SK-N-SH (cell line): ENCODE measurements at places on chromosomes 3 and 15.

GRCh38 chr3:140093742-140094141, 158.8 kb downstream of the CLSTN2 start:
- DNase-seq, result no peak

DNA sequence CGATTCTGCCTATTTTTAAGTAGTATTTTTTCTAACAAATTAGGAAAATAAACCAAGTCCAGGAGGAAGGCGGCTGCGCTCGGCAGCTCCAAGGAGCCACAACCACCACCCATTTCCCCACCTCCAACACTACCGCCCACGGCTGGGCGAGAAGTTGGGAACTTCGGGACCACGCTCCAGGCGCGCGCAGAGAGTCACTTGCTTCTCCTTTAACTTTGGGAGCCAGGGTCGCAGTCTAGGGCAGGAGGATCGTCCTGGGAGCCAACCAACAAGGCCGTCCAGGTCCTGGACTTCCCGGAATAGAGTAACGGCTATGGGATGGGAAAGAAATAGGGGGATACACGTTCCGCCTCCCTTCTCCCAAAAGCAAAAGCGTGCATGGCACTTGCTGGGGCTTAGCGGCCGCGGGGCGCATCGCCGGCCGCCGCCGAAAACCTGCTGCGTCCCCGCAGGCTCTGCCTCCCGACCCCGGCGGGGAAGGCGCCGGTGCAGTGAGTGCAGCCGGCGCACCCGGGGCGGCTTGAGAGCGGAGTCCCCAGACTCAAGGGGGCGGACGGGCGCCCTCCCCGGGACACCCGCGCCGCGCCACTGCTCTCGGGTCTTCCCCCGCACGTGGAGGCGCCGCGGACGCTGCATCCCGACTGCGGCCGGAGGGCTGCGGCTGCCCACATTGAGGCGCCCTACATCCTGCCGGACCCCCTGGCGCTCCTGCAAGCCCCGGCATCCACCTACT, 699 bp downstream of the MEGF11 start:
- DNase-seq, result peak; percentile 79

GRCh38 chr3:139481116-139481515, 4.8 kb upstream of the RBP2 start:
- no peak for DNase-seq

DNA sequence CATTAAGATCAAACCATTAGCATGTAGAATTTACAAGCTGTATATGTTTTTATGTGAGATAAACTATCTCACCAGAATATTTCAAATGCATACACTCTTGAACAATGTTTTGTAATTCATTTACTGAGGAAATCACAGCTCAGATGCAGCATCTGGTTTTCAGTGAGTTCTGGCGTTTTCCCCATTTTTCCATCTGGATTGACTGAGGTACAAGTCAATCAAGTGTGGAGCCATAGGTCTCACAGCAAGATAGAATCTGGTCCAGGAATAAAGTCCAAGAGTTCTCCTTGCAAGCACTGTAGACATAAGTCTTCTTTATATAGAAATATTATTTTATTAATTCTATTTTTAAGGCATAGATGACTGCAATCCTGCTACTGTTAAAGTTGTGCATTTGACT, 219.3 kb downstream of the ZBBX start:
- DNase-seq, result no peak

DNA sequence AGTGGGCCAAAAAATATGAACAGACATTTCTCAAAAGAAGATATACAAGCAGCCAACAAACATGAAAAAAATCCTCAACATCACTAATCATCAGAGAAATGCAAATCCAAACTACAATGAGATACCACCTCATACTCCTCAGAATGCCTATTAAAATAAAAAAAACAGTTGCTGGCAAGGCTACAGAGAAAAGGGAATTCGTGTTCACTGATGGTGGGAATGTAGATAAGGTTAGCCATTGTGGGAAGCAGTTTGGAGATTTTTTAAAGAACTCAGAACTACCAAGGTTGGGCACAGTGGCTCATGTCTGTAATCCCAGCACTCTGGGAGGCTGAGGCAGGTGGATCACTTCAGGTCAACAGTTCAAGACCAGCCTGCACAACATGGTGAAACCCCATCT, 27.8 kb upstream of the C15orf40 start:
- DNase-seq, result no peak

GRCh38 chr15:75193976-75194375, 7.7 kb upstream of the C15orf39 start:
- no peak for DNase-seq

DNA sequence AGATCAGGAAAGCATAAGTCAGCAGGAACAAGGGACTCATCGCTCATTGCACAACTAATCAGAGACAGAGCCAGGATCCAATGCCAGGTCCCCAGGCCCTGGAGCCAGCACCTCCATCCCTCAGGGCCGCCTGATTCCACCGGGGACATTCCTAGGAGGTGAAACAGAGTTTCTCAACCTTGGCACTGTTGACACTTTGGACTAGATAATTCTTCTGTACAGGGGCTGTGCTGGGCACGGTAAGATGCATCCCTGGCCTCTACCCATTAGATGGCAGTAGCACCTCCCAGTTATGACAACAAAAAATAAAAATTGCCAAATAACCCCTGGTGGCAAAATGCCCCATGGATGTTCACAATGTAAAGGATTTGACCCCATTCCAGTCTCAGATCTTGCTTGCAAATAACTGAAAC, 127.7 kb downstream of the MTHFS start:
- DNase-seq, result peak; percentile 33

DNA sequence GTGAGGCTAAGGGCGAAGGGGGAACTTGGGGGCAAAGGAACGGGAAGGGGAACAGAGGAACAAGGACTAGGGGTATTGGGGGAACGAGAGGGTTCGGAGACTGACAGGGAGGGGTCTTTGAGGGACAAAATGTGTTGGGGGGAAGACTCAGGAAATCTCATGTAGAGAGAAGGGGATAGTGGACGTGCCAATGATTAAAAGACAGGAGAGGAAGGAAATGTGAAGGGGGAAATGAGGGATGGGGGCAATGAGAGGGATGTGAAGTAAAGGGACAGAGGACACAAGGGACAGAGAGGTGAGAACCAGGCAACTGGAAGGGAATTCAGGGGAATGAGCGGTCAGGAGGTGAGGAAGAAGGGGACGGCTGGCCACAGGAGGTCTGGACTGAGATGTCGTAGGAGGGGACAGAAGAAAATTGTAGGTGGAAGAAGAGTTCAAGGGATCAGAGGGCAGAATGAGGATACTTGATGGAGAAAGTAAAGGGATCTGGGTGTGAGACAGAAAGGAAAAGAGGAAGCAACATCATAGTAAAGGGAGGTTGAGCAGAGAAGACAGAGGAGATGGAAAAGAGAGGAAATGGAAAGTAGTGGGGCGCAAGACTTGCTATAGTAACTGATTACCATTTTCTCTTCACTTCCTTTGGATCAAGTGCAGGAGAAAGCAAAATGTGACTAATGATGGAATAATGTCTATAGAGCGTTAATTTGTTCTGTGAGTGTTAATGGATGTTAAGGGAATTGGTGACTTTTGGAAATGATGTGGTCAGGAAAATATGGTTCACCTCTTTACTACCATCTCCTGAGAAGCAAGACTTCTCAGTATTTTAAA, 749 bp downstream of the RAB8B start:
- DNase-seq, result no peak

GRCh38 chr15:101642361-101642760, 9.8 kb downstream of the TM2D3 start:
- DNase-seq, result peak; percentile 47

DNA sequence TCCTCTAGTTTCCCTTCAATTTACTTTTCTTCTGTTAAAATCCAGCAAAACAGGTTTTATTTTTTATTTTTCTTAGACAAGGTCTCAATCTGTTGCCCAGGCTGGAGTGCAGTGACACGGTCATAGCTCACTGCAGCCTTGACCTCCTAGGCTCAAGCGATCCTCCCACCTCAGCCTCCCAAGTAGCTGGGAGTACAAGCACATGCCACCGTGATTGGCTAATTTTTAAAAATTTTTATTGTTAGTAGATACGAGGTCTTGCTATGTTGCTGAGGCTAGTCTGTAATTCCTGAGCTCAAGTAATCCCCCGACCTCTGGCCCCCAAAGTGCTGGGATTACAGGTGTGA, 41.6 kb downstream of the ILDR1 start:
- DNase-seq, result no peak

DNA sequence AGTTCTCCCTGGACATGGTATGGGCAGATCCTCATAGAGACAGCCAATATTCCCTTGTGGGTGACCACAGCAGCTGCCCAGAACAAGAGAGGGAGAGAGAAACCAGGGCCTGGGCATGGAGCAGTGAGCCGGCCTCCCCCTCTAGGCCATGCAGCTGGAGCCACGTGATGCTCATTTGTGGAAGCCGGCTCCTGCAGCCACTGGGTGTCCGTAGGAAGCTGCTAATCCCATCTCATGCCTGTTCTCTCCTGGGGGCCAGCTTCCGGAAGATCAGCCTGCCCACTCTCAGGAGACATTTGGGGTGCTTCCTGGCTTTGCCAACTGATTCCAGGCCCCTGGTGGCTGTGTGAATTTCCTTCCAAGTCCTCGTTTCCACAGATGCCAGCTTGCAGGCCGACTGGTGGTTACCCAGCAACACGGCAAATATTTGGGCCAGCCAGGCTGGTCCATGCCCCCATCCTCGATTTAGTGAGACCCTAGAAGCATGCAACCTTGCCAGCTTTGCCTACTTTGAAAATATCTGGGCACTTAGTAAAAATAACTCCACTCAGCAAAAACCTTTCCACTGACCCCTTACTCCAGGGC, 55.3 kb downstream of the LINGO1 start:
- peak; percentile 71 for DNase-seq

DNA sequence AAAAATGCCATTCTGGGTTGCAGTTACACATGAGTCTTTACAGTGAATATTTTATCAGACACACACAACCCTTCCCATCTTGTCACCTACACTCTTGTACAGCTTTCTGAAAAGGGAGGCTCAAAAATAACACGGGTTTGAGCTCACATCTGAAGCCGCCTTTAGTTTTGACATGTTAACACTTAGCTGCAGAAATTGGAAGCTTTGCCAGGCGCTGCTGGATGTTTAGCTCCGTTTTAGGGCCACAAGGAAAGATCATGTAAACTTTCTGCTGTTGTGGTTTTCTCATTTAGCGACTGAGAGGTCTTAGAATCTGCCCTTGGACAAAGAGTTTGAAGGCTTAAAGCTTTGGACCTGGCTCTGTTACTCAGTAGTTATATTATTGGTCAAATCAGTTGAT, 120.1 kb downstream of the OXNAD1 start:
- no peak for DNase-seq

DNA sequence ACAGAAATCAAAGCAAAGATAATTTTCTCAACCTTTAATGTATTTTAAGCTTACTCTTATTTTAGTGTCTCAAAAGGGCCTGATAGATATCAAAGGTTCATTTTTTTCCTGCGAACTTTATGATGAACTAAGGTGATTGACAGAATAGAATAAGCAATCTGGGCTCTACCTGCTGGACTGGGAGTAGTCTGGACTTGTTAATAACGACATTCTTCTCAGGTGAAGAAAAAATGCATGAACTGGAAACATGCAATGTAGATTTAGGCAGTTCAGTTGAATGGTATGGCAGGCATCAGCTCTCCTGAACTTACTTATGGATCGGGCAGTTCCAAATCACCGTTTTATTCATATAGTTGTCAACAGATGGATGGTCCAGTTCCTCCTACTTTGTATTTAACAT, 189.7 kb upstream of the ZBTB20 start:
- no peak for DNase-seq

DNA sequence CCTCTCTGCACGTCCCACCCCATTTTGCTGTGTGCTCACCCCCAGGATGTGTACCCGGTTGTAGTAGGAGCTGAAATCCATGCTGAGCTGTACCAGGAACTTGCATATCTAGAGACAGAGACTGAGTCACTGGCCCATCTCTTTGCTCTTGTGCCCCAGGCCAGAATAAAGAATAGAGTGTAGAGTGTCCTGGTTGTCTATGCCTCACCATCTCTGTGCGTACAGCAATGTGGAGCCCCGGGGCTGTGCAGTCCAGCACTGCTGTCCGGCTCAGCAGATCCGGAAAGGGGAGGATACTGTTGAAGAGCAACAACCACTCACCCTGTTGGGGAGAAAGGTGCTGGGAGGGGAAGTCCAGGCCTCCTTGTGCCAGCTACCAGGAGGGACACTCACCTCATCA, 2.6 kb downstream of the DALRD3 start:
- no peak for DNase-seq

- DNase-seq, result no peak
Measured at GRCh38 chr3:42369832-42370231, 40.6 kb downstream of the LYZL4 start.

DNA sequence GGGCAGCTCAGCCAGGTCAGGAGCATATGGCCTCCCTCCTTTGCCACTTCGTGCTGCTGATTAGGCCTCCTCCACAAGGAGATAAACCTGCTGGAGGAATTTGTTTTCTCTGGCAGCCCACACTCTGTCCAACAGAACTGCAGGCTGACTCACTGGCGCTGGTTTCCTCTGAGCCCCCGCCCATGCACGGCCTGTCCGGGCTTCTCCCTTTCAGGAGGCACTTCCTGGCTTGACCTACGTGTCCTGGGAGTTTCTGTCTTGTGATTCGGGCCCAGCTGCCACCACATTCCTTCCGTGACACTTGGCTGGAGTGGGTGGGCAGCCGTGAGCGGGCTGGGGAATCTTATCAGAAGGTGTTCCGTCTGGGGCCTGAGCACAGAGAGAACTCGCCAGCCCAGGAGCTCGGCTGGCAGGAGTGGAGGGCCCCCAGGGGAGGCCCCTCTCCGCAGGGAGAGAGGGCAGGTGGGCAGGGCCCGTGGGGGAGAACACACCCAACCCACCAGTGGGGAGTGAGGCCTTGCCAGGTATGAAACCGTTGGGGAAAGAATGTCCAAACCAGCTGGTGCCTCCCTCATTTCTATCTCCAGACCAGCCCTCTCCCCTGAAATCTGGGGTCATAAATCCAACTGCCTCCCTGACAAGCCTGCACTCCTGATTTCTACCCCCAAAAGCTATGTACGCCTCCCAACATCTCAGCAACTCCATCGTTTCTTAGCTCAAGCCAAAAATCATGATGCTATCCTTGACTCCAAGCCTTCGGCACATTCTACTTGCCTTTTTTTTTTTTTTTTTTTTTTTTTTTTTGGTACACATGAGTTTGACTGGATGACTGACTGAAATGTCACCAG, 110.6 kb upstream of the MEF2A start:
- DNase-seq, result no peak

GRCh38 chr3:47836986-47837385, 34.0 kb downstream of the DHX30 start:
- no peak for DNase-seq

DNA sequence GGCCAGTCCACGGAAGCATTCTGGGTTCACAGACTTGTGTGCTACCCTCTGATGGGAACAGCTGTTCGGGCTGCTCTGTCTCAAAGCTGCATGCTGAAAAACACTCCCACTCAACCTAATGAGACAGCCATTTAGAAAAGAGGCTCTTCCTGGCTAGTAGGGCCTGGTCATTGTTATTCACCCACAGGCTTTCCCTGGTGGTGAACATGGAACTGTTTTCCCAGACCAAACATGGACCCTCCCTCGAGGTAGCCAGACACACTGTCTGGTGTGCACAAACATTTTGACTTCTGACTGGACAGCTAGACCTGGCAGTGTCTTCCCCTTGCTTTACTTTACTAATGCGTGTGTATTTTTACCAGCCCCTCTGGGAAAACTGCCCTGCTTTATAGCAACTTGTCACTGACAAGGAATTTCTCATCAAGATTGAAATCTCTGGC, 39.0 kb downstream of the MECOM start:
- peak; percentile 30 for DNase-seq
